ENCODE measurements at places on chromosomes 4 and X.
A peak's percentile ranks its signal among the peaks of the same experiment; 100 is the strongest.

- no peak for DNase-seq
Measured at GRCh38 chrX:131861088-131861787, 161.9 kb upstream of the STK26 start.

- DNase-seq = no peak
Measured at GRCh38 chrX:20284444-20284843, 17.7 kb upstream of the RPS6KA3 start.

GRCh38 chrX:50705042-50705441 is 109.0 kb downstream of the SHROOM4 start:
- no peak for DNase-seq

DNA sequence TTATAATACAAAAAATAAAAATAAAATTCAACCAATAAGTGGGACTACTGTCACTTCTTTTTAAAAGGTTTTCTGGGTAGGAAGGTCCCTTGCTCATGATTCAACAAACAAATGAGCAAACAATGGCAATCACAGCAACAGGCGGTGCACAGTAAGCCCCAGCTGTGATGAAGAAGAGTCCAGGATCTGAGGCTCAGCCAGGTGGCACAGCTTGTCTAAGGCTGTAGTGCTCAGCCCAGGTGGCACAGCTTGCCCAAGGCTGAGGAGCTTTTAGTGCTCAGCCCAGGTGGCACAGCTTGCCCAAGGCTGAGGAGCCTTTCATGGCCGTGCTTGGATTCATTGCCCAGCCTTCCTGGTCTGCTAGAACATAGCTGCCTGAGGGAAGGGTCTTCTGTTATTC is 75.0 kb downstream of the ZFYVE28 start:
- no peak for DNase-seq

GRCh38 chrX:118772051-118772450 is 44.6 kb downstream of the IL13RA1 start:
- peak; percentile 24 for DNase-seq

GRCh38 chr4:104032896-104033295 is 313.1 kb upstream of the TACR3 start:
- DNase-seq = no peak

GRCh38 chr4:19224820-19225219 is 1026.9 kb upstream of the SLIT2 start:
- DNase-seq = peak; percentile 67

DNA sequence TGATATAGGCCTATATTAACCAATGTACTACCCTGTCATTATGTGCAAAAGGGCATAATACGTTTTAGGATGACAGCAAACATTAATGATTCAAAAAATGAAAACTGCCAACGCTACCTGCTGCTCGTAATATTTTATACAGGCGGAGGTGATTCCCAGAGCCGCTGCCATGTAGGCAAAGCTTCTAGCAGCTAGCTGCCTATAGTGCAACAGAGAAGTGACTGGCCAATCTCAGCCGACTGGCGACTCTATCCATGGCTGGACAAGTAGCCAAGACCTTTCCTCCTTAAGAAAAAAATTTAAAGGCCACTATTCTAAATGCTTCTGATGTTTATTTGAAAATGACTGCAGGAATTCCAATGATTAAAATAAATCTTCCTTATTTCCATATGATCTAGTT is 1.9 kb downstream of the PPARGC1A start:
- no peak for DNase-seq

DNA sequence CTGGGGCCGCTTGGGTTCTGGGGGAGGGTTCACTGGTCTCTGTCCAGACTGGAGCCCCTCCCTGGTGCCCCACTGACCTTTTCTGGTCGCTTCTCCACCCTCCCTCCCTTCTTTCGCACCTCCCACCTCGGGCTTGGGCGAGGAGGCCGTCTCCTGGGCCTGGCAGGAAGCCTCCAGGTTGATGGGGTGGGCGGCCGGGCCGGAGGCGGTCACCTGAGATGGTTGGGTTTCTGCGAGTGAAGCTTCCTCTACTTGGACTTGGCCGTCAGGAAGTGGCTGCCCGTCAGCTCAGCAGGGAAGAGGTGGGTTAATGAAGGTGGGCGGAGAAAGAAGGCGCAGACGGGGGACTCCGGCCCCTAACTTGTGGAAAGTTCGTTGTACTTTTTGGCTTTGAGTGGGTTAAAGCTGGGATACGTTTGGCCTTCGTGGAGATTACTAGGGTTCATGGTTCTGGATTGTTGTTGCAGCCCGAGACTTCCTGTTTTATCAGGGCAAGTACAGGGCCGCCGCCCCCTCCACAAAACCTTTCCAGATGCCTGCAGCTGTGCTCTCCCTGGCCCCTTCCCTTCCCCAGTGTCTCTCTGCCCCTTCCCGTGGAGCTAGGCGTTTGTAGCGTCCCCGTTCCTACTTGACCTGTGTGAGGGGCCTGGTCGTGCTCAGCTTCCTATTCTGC is 1.2 kb downstream of the AKAP17A start:
- DNase-seq = no peak

GRCh38 chr4:168162604-168163003 is 70.3 kb downstream of the ANXA10 start:
- DNase-seq = peak; percentile 11

DNA sequence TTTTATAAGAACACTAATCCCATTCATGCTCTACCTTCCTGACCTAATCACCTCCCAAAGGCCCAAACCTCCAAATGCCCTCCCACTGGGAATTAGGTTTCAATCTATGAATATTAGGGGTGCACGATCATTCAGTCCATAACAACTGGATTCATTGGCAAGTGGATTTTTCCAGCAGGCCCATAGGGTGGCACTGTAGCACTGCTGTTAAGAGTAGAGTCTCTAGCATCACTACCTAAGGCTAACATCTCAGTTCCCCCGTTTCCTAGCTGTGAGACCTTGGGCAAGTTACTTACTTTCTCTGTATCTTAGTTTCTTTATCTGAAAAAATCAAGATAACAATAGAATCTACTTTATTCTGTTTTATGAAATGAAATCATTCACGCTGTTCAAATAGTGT is 315.8 kb downstream of the STIM2 start:
- DNase-seq = peak; percentile 15

Measured in NCI-H526 (cell line).